DND-41 (cell line): ENCODE measurements at places on chromosomes 11 and 22.
A peak's percentile ranks its signal among the peaks of the same experiment; 100 is the strongest.

GRCh38 chr11:3203221-3204043 is 15.2 kb downstream of the MRGPRG start:
- DNase-seq = no peak
- peak overlapping the region; percentile 73; the same call in 1 of the 2 replicates for H3K27ac ChIP-seq
- no peaks in the 10 kb centered on the region for H3K36me3 ChIP-seq
- H3K4me3 ChIP-seq = no peak overlapping the region
- H3K4me1 ChIP-seq = peaks cover 33% of the 10 kb centered on the region
- H3K27me3 ChIP-seq = no peaks in the 10 kb centered on the region

- H3K27me3 ChIP-seq = no peaks in the 10 kb centered on the region
- no peak overlapping the region for H3K4me3 ChIP-seq
- H3K36me3 ChIP-seq = peaks cover 7% of the 10 kb centered on the region
- DNase-seq = no peak
These were observed 11.4 kb downstream of the TUBA8 start for GRCh38 chr22:18121954-18122554.

DNA sequence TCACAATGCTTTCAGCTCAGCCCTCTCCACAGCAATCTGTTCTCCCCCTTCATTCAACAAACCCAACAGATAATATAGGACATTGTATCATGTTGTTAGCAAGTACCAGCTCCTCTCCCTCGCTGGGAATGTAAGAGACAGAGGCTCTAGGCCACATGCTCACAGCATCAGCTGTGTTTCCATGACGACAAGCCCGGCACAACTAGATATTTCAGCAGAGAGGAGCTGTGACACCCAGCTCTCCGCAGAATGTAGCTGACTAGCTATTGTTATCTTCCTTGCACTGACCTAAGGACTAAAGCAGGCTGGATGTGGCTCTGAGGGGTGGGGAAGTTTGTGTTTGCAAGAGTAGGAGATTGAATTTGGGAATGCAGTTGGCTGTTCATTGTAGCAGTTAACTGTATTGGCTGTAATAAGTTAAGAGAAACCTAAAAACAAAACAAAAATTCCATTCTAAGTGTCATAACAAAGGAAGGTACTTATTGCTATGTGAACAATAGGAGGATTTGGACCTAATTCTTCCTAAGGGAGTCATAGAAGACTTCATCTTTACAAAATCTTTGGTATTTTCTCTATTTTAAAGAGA is 28.0 kb upstream of the RRAS2 start:
- H3K36me3 ChIP-seq = no peaks in the 10 kb centered on the region
- H3K4me1 ChIP-seq = no peaks in the 10 kb centered on the region
- H3K4me3 ChIP-seq = no peak overlapping the region
- H3K27me3 ChIP-seq = no peaks in the 10 kb centered on the region
- peak; percentile 24 for DNase-seq

DNA sequence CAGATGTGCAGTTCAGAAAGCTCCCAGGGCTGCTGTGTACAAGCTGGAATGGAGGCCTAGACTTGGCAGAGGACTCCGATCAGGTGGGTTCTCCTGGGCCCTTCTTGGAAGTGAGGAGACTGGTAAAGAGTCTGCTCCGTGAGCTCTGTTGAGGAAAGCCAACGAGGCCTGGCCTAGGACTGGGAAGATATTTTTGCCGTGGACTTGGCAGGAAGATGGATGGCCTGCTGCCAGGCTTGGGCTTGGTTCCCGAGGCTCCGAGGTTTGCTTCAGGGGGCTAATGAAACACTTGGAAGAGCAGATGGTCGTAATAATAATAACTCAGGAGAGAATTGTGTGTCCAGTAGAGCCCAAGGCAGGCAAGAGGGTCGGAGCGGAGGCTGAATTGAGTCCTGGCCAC is 3.9 kb downstream of the GALR3 start:
- no peaks in the 10 kb centered on the region for H3K4me1 ChIP-seq
- H3K4me3 ChIP-seq = no peak overlapping the region
- peaks cover 33% of the 10 kb centered on the region for H3K36me3 ChIP-seq
- no peaks in the 10 kb centered on the region for H3K27me3 ChIP-seq
- no peak for DNase-seq

DNA sequence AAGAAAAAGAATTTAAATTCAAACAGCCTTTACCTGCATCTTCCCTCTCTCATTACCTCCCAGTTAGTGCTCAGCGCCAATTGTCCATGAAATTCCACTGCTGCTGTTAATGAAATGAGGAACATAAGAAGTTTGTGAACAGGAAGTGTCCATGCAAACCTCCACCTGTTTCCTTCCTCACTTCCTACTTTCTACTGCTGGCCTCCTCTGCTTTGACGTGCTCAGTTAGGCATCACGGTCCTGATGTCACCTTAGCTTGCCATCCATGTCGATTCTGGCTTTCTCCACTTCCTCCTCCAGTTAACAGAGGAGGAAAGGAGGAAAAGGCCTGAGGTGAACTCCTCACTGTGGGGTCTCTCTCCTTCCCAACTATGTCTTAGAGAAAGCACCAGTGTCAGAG is 26.9 kb upstream of the HTR3A start:
- H3K4me3 ChIP-seq = no peak overlapping the region
- H3K27ac ChIP-seq = no peak overlapping the region
- no peaks in the 10 kb centered on the region for H3K4me1 ChIP-seq
- H3K27me3 ChIP-seq = peaks cover 5% of the 10 kb centered on the region
- no peak for DNase-seq
- H3K36me3 ChIP-seq = no peaks in the 10 kb centered on the region

GRCh38 chr11:67571443-67571842 is 12.2 kb upstream of the GSTP1 start:
- H3K4me3 ChIP-seq = no peak overlapping the region
- H3K36me3 ChIP-seq = no peaks in the 10 kb centered on the region
- no peaks in the 10 kb centered on the region for H3K4me1 ChIP-seq
- no peak overlapping the region for H3K27ac ChIP-seq

DNA sequence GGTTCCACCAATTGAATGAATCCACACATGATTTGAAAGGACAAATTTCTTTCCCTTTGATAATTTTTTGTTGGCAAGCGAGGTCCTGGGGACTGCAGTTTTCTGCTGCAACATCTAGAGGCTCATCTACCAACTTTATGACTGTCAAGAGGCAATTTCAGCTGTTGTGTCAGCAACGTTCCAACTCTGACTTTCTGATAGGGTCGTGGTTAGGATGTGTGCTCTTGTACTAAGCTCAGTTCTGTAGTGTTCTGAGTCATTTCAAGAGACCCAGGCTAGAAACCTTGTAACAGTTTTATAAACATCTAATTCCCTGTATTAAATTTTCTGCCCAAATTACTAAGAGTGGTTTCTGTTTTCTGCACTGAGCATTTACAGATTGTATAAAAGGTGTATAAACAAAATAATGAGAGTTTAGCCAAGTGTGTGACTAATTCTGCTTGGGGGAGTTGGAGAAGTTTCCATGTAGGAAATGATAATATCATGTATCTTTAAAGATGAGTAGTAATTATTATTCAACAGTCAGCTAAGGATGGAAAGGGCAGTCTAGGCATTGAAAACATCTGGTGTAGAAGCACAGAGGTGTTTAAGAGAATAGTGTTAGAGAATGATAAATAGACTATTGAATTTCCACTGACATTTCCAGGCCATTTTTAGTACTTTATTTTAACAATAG is 72.2 kb downstream of the RBMXL2 start:
- no peaks in the 10 kb centered on the region for H3K4me1 ChIP-seq
- H3K27ac ChIP-seq = no peak overlapping the region
- no peaks in the 10 kb centered on the region for H3K27me3 ChIP-seq
- no peaks in the 10 kb centered on the region for H3K36me3 ChIP-seq
- no peak overlapping the region for H3K4me3 ChIP-seq
